ENCODE measurements at places on chromosomes 2 and 18.

- no peak for DNase-seq
Observed at GRCh38 chr2:66575625-66576310, 140.8 kb downstream of the MEIS1 start.

DNA sequence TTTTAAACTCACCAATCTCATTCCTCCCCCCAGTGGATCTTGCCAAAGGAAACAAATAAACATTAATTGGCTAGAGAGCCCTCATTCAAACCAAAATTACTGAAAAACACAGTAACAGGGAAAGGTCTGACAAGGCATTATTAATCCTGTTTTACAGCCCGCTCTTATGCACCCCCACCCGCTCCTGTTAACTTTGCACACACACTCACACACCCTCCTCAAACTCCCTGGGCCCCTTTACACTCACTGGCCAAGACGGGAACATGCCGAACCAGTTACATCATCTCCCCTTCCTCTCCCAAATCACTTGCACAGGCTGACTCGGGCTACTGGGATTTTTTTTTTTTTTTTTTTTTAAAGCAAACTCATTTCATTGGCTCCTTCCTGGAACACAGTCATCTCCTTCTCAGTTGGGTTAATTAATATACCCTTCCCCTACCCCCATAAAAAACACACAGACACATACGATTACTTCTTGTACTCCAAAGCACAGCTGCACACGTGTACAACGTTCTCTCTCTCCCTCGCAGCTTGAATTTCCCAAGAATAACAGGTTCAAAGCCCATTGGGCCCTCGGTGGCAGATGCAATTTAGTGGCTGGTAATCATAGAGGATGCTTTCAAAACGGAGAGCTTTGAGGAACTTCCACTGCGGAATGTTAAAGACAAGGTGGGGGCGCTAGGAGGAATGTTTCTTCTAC, 31.8 kb downstream of the KLF7 start:
- peak; percentile 85 for DNase-seq

- peak; percentile 44 for DNase-seq
Observed at GRCh38 chr2:203018181-203018580, 3.5 kb downstream of the NBEAL1 start.

- DNase-seq = no peak
Observed at GRCh38 chr18:377088-377487, 109.2 kb upstream of the THOC1 start.

DNA sequence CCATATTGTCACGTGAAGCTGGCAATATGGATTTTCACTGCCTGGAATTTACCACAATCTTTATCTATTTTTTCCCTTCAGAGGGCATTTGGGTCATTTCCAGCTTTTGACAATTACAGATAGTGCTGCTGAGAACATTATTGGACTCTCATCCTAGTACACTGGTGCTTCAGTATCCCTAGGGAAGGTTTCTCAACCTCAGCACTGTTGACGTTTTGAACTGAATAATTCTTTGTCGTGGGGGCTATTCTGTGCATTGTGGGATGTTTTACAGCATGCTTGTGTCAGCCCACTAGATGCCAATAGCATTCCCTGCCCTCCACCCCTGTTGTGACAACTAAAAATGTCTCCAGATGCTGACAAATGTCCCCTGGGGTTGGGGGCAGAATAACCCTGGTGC, 185.7 kb downstream of the TPGS2 start:
- no peak for DNase-seq

GRCh38 chr2:68258851-68259250, 6.5 kb upstream of the PPP3R1 start:
- no peak for DNase-seq

DNA sequence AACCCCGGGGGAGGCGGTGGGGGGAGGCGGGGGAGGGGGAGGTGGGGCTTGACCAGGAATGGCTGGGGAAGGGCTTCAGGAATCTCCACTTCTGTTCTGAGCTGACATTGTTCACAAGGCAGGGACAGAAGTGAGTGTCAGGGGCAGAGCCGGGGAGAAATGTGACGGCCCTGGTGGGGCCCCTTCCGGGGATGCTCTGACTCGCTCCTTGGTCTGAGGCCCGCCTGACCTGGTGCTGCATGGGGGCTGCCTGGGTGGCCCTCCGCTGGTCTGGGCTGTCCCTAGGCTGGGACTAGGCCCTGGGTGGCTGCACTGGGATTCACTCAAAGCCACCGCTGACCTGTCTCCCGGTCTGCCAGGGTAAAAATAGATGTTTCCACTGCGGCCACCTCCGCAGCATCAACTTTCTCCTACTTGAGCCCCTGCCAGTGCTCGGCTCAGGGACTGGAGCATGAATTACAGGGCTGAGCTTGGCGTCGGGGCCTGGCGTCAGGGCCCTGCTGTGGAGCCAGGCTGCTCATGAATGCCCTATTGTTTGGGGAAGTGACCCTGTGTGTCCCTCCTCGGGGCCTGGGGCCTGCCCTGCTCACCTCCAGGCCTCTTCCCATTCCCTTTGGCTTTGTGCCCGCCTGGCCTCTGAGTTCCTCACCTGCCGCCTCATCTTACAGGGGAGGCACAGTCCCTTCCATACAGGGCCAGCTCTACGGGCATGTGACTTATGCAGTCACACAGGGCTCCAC, 247.5 kb downstream of the DYSF start:
- no peak for DNase-seq

DNA sequence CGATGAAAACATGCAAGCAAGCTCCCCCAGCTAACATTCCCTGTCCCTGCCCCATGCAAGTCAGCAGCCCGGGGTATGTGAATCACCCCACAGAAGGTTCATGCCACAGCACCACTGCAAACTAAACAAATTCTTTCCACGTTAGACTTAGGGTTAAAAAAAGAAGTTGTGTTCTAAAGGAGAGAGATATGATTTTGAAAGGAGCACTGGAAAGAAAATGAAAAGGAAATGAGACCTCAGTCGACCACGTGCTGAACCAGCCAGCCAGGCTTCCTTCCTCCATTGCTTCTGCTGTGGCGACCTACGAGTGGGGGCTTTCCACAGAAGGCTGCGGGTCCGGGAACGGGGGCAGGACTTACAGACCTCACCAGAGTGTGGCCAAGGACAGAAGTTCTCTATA, 52.0 kb downstream of the ARL4C start:
- peak; percentile 98 for DNase-seq

- no peak for DNase-seq
Observed at GRCh38 chr18:76451396-76452331, 43.4 kb downstream of the ZNF516 start.

- DNase-seq = no peak
Observed at GRCh38 chr2:134141598-134142340, 112.1 kb upstream of the MGAT5 start.

DNA sequence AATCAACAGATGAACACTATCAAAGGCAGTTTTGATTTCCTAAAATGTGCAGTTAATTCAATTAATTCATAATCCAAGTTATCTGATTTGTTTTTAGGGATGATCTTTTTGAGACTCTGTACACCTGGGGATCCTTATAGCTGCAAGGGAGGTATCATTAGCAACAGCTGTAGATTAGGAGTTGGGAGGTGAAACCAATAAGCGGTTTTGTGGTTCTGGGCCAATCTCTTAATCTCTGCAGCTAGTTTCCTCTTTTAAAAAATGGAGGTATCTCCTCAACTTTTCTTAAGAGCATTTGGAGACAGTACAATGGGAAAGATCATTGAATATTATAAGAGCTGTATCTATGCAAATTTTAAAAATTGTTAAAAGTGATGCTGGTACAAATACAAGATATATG, 126.0 kb downstream of the MC4R start:
- DNase-seq = no peak

DNA sequence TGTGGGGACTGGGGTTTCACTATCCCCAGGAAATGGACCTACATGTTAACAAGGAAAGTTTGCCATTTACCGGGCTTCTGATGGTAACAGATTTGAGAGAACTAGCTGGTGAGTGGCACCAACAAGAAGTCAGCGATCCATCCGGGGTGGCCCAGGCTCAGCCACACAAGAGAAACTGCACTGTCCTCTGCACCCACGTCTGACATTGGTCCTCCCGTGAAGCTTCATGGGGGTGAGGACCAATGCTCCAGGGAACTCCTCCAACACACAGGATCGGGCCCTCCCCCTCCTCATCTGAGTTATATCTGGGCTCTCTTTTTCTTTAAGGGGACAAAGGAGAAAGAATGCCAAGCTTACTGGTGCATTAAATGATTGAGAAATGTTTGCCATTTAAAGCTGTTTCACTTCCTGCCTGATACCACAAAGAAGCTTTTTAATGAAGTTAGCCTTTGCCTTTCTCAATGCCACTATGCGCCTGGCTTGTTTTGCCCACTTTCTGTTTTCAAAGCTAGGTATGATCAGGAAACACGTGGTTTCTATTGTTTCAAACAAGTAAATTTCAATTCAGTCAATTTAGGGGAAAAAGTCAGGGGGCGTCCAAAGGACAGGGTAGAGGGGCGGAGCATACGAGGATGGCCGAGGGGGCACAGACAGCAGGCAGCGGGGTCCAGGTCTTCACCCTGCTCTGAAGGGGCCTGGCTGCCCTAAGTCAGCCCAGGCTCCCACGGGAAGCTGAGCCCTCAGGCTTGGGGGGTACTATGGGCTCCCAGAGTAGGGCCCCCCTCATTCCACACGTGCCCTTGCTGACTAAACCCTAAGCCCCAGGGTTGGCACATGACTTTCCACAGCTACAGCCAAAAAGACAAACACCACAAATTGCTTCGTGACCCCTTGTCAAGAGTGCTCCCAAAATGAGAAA, 204.0 kb upstream of the ID2 start:
- DNase-seq = no peak

DNA sequence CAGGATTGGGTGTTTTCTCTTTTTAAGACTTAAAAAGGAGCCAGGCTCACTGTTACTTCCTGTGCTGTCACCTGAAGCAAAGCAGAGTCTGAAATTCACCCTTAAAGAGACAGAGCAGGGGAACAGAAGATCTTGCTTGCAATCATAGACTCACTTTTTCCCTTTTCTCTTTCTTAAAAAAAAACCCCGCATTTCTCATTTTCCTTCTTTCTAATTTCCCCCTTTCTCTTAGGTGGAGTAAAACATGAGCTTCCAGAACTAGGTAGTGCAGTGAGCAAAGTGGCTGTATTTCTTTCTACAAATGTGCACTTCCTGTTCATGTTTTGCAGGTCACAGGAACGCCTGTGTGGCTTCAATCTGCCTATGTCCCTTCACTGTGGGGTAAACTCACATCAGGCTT, 381.2 kb downstream of the LPIN1 start:
- no peak for DNase-seq

DNA sequence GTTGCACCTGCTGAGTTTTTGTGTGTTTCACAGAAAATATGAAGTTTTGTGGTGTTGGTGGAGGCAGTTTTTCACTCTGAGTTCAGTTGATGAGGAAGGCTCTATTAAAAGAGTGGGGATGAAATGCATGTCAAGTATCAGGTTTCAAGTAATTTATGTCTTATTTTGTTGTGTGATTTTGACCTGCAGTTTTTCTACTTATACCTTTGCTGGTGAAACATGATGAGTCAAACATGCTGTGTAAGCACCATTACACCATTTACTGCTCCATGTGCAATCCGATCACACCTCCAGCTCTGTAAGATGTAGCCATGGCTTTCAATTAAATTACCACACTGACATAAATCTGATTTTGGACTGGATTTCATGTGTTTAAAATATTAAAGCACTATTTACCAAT, 174.5 kb upstream of the ZEB2 start:
- no peak for DNase-seq

DNA sequence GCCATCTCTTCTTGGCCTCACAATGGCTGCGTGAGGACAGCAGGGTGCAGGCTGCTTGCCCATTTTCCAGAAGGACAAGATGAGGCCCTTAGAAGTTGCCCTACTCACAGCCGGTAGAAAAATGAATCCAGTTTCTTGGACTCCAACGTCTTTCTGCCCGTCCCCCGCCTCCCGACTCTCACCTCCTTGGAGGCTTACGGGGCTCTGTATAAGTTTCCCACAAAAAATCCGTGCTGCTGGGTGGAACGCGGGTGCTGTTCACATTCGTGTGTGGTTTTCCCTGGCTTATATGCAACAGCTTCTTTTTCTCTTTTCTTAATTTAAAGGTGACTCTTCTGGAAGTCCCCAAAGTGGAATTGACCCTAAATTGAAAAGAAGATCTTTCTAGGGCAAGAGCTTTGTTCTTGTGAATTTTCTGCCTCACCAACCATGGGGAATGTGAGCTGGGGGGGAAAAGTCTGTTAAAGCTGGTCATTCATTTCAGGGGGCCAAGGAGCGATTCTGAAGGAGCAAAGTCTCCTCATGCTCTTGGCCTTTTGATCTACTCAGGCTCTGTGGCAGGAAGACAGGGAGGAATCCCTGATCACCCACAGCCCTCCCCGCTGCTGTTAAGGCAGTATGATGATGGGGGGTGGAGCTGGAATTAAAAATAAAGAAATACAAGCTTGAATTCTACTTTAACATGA, 51.3 kb downstream of the DDX1 start:
- no peak for DNase-seq

- DNase-seq = no peak
Observed at GRCh38 chr2:230924470-230925341, at the start of gene GPR55. TSS of gene GPR55 (minus strand) at chr2:230925242. CDS start at chr2:230910962, 14,280 bp downstream.

- no peak for DNase-seq
Observed at GRCh38 chr2:206859330-206859739, 80.0 kb upstream of the CPO start.

DNA sequence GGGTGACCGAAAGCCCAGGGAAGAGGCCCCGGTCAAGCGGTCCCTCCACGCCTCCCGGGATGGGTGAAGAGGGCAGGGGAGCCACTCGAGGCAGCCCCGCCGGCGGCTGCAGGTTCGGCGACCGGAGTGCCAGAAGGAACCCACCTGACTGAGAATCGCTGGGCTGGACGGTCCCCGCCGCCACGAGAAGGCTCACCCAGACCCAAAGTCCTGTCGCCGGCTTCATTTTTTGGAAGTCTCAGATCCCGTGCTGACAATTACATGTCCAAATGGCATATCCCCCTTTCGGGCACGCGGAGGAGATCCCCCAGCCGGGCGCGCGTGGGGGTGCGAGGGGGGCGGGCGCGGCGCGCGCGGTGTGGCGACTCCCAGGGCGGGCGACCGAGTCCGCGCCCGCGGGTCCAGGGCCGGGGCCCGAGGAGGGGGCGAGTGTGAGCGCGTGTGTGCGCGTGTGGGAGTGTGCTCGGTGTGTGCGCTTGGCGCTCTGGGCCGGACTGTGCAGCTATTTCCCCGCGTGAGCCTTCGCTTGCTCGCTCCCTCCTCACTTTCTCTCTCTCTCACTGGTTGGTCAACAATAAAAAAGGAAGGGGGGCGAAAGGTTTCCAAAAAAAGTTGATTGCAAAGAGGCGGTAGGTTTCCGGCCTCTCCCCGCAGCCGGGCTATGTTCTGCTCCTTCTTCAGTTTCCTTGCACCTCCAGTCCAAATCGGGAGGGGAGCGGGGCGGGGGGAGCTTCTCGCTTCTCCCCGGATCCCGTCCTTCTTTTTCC, at the start of gene ERBB4:
ERBB4 (minus strand) TSS at position 498 of the 767 bp plus-strand sequence; CDS start at position 226, 272 bp downstream.
- DNase-seq = no peak

DNA sequence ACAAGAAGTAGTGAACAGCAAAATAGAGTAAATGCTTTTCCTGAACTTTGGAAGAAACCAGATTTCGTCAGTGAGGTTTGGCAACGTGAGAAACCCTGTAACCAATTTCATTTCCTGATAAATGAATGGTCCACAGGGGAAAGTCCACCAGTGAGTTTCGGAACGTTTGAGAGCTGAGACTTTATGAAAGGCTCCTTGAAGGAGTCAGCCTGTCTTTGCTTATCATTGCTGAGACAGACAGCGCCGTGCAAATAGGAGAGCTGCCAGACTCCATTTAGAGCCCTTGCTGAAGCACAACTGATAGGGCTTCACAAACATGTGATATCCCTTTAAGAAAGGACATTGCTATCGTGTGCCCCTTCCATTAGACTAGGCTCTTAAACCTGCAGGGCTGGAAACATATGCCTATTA, 121.8 kb upstream of the SMAD7 start:
- no peak for DNase-seq

All from iris pigment epithelial cell (primary cell).